ENCODE measurements at places on chromosomes 12 and 14.
A peak's percentile ranks its signal among the peaks of the same experiment; 100 is the strongest.

- DNase-seq, result no peak
Observed at GRCh38 chr12:21248679-21249078, 86.0 kb downstream of the SLCO1A2 start.

DNA sequence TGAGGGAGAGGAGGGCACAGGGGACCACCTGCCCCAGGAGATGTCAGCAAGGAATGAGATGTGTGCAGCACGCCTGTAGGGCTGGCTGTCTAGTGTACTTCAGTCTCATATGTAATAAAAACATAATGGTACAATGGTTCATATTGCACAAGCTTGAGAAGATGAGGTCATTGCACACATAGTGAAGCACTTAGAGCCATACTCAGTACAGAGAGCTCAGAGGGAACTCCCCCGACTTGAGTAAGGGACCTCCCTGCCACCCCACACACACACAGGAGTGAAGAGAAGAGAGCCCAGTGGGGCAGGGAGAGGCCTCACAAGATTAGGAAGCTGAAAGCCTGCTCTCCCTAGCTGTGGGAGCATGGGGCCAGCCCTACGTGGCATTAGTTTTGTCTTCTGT lies 61.5 kb downstream of the SLC6A12 start:
- DNase-seq, result no peak

DNA sequence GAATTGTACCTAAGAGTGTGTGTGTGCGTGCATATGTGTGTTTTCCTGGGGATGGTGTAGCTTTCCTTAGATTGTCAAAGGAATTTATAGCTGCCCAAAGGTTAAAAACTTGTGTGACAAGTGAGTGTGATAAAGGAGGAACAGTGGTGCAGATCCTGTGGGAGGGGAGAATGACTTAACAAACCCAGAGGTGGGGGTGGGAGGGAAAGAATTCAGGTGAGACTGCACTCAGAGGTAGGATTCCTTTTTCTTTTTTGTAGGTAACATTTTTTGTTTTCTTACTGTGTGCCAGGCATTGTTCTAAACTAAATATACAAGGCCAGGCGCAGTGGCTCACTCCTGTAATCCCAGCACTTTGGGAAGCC lies 45.3 kb upstream of the SINHCAF start:
- no peak for DNase-seq

- peak; percentile 89 for DNase-seq
Observed at GRCh38 chr12:63917864-63918799, 73.6 kb downstream of the SRGAP1 start.

- DNase-seq, result no peak
Observed at GRCh38 chr14:92058006-92058917, 18.4 kb upstream of the TRIP11 start.

DNA sequence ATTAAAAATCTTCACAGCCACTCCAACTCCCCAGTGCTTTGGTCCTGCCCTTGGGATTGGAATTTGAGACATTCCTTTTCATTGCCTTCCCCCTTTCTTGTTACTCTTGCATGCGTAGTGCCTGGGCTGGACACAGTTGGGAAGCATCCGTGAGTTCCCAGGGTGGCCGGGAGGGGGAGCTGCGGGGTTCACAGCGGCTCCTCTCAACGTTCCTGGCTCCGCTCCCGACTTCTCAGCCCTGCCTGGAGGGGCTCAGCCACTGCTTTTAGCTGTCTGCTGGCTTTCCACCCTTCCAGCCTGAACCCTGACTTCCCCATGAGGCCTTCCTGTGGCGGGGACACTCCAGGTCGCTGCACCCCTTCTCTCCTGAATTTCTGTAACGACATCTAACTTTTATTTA lies 3.2 kb downstream of the TEX52 start:
- no peak for DNase-seq

DNA sequence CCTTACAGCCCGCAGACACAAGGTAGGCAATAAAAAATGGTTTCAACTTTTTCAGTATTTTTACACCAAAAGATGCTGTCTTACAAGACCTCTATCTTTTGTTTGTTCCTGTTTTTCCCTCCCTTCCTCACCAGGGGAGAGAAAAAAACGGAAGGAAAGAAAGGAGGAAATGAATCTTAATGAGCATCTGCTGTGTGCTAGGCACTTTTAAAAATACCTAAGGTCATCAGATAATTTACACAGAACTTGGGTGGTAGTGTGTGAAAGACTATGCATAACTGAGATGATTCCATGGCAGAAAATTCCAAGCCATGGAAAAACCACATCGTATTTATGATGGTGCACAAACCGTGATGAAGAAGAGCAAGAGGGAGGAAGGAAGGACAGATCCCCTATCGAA lies 121.2 kb downstream of the DIP2B start:
- no peak for DNase-seq

DNA sequence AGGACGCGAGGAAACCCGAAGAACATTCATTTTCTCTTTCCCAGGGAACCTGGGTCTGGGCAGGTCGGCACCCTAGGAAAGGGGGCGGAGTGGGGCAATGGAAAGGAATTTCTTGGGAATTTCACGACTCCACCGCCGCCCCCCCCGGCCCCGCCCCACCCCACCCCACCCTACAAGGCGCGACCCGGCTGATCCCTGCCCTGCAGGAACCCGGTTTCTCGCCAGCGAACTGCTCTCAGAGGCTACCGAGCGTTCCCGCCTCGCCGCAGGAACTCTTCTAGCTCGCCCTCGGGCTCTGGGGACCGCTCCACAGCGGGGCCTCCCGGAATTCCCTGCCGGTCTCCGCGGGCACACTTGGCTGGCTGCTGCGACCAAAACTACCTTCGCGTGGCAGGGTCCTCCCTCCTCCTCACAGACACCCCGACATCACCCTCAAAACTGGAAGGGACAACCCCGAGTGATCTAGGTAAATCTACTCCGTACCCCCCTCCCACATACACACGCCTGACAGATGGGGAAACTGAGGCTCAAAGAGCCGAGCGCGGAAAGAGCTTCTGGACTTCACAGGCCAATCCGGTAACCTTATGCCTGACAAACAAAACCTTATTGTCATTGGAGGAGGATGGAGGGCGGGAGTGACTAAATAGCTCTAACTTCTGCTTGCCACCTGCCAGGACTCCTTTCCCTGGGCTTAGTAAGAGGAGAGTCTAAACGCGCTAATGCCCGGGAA lies 785 bp upstream of the ACTN1 start:
- no peak for DNase-seq

GRCh38 chr12:49279706-49280159 lies 14.9 kb downstream of the TUBA1C start:
- no peak for DNase-seq

- DNase-seq, result no peak
Observed at GRCh38 chr14:68782091-68782981, 10.5 kb downstream of the ZFP36L1 start.

GRCh38 chr12:90868626-90869025 lies 86.3 kb downstream of the CCER1 start:
- DNase-seq, result no peak

GRCh38 chr12:58766513-58766870 lies 153.8 kb downstream of the LRIG3 start:
- no peak for DNase-seq

DNA sequence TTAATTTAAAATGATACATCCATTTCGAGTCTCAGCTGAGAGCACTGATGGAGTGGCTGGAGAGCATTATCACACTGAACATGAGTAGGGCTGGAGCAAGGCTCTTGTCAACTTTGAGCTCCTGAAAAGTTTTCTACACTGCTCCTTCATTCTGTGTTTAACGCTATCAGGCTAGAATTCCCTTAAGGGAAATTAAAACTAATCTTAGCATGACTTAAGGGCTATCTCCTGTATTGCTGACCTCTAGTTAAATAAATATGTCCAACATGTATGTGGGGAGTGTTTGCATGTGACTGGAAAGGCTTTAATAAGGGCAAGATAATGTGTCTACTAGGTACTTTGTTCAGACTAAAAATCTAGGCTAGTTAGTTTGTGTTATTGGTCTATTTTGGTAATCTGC lies 116.7 kb upstream of the CAND1 start:
- DNase-seq, result no peak

DNA sequence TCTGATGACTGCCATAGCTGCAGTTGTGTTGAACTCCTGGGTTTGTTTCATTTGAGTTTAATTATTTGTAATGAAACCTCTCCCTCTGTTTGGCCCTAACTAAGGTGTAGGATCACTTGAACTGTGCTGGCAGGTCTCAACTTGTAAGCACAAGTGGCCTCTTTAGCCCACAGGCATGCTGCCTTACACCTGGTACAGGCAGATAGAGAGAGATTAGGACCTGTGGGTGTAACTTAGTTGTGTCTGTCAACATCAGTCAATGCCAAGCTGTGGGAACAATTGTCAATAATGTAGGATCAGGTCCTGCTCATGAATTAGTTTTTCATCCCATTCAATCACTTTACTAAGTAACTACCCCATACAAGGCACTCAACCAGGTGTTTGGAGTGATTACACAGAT lies 263.0 kb upstream of the G2E3 start:
- peak; percentile 31 for DNase-seq

- DNase-seq, result no peak
Observed at GRCh38 chr12:32369202-32369601, 30.2 kb upstream of the FGD4 start.

DNA sequence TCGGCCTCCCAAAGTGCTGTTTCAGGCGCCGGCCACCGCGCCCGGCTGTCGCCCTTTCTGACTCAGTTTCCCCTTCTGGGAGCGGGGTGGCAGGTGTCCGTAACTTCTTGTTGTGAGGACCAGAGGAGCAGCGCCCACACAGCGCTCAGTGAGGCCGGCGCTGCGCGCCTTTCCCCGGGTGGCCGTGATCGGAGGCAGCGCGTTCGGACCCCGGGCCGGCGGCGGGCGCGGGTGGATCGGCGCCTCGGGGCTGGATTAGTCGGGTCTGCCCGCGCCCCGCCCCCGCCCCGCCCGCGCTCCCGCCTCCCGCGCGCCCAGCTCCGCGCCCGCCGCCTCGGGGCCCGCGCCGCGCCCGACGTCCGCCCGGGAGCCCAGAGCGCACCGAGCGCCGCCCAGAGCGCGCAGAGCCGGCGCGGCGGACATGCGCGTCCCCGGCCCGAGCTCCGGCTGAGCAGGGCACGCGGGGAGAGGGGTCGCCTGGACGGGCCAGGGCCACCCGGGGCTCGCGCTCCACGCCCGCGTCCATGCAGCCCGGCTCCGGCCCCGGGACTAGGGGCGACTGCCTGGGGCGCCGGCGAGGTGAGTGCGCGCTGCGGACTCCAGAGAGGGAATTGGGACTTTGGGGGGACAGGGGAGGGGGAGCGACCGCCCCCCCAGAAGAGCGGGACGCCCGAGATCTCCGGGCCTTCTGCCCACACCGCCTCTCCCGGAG lies 50.6 kb downstream of the LRCOL1 start:
- DNase-seq, result no peak

DNA sequence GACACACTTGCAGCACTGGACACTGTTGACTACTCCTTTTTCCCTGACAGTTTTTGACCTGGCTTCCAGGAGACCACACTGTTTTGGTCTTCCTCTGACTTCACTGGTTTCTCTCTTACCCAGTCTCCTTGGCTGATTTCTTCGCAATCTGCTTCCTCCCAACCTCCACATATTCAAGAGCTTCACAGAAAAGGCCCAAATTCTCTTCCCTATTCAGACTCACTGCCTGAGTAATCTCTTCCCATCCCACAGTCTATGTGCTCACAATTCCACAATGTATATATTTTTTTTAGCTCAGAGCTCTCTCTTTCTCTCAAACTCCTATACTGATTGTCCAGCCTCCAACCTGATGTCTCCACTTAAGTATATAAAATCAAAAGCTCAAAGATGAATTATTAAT lies 115.4 kb downstream of the SINHCAF start:
- DNase-seq, result no peak

DNA sequence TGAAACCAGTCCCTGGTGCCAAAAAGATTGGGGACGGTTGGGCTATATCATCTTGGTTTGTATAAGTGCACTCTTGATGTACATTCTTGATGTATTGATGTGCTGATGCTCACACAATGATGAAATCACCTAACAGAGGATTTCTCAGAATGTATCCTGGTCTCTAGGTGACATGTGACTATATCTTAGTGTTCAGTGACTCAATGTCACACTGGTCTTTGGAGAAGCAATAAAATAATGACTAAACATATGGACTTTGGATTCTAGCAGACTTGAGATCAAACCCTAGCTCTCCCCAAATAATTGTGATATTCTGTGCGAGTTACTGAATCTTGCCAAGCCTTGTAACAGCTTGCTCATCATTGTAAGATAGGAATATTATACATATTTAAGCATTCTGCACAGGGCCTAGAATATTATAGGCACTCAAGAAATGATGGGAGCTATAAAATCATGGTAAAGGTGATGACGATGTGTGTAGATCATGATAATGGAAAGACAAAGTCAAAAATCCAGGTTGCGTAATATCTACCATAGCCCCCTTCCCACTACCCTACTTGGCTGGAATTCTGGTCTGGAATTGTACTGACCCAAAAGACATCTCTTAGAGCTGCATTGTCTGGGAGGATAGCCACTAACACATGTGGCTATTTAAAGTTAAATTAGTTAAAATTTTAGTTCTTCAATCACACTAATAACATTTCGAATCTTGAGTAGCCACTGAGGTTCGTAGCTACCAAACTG lies 117.6 kb upstream of the PWP1 start:
- DNase-seq, result no peak

- no peak for DNase-seq
Observed at GRCh38 chr14:50230401-50230700, 1.0 kb downstream of the SOS2 start.

DNA sequence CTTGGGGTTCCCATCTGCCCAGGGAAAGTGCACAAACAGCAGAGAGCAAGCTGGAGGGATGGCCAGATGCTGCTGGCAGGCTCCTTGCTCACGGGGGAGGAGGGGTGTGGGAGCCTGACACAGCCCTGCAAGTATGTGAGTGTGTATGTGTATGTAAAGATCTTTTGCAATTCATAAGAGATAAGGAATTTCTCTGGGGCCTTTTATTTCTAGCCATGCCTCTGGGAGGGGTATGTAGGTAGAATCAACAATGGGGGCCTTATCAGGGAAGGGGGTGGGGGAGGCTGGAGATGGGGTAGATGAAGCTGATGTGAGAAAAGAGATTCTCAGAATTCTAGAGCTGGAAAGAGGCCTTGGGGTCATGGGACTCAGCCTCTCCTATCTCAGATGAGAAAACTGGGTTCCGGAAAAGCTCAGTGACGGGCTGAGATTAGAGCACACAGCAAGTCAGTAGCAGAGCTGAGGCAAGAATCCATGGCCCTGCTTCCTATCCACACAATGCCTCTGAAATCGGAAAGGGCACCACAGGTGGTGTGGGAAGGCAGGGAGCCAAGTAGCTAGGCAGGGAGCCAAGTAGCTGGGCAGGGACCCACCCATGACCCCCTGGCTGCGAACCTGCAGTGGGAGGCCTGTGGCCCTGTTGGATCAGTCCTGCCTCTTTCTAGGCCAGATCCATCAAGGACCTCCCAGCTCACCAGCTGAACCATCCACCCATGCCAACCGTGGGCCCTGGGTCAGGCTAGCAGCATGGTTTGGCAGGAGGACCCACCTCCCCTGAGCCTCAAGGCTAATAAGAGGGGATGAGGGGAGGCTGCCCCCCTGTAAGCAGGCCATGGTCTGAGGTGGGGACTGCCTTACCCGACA lies 54.7 kb downstream of the PLEKHG3 start:
- DNase-seq, result peak; percentile 90

- no peak for DNase-seq
Observed at GRCh38 chr12:17235996-17236395, 630.0 kb upstream of the LMO3 start.

Data from epithelial cell of prostate (primary cell).